ENCODE measurements at places on chromosomes 2 and 18.

- peak; percentile 24 for DNase-seq
These were observed 3.1 kb upstream of the MATN3 start for GRCh38 chr2:20015482-20016083.

DNA sequence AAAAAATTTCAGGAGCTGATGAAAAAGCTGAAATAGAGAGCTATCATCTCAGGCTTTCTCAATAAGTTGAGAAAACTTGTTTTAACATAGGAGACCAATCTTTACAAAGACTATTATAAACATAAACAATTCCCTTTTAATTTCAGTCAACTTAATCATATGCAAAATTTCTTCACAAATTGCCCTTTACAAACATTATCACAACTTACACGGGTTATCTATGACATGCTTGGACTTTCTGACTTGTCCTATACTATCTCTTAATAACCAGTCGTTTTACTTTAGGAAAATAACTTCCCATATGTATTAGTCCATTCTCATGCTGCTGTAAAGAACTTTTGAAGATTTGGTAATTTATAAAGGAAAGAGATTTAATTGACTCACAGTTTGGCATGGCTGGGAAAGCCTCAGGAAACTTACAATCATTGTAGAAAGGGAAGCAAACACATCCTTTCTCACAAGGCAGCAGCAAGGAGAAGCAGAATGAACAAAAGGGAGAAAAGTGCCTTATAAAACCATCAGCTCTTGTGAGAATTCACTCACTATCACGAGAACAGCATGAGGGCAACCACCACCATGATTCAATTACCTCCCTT, 1583.7 kb upstream of the CELF4 start:
- no peak for DNase-seq

- DNase-seq = no peak
These were observed 3.9 kb upstream of the TMEM163 start for GRCh38 chr2:134722728-134723127.

DNA sequence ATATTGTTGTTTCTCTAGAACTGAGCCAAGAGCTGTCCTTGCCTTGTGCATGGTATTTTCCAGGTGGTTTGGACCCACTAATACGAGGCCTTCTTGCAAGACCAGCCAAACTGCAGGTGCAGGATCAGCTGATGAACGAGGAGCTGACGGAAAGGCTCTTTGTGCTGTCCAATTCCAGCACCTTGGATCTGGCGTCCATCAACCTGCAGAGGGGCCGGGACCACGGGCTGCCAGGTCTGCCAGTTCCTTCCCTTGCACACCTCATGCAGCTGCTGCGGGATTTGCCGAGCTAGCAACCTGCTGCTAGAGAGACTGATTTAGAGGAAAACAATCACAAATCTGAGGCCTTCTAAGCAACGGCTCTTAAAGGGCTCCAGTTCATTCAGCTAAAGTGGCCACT, 74.5 kb downstream of the TPO start:
- DNase-seq = no peak

DNA sequence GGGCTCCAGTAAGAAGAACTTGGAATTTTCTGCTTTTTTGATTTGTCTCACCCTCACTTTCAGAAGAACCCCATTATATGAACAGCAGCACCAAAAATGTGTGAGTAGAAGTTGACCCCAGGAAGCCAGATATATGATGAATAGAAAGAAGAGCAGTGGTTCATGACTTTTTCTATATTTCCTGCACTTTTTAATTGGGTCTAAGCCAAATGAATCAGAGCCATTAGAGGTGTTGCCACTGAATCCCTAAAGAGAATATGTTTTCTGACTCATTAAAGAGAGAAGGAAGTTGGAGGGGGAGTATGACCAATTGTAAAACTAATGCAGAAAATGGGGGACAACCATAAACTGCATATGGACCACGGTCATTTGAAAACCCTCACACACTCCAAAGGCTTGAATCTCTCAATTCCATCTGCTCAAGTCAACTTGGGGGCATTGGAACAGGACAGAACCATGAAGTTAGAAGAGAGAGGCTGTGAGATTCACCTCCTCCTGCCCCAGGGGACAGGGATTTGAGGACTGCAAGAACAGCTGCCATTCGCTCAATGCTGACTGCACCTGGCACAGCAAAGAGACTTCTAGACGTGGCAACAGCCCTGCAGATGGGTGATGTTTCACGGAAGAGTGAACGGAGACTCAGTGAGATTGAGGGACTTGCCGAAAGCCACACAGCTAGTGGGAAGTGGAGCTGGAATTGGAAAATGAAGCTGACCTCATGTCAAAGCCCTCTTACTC, 3.0 kb downstream of the DAPL1 start:
- no peak for DNase-seq

DNA sequence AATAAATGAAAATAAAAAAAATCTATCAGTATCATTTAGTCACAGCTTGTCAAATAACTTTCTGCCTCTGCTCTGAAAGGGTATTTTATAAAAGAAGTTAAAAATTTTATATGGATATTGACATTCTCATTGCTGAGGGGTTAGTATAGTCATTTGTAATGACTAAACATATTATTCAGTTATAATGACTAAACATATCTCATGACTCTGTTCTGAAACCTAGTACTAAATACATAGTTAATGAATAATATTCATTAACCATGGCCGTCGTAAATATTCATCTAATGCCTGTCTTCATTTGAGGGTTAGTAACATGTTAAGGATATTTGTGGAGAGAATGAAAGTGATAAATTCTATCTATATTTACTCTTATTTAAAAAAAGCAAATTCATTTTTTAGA, 69.1 kb upstream of the MAP4K3 start:
- no peak for DNase-seq

DNA sequence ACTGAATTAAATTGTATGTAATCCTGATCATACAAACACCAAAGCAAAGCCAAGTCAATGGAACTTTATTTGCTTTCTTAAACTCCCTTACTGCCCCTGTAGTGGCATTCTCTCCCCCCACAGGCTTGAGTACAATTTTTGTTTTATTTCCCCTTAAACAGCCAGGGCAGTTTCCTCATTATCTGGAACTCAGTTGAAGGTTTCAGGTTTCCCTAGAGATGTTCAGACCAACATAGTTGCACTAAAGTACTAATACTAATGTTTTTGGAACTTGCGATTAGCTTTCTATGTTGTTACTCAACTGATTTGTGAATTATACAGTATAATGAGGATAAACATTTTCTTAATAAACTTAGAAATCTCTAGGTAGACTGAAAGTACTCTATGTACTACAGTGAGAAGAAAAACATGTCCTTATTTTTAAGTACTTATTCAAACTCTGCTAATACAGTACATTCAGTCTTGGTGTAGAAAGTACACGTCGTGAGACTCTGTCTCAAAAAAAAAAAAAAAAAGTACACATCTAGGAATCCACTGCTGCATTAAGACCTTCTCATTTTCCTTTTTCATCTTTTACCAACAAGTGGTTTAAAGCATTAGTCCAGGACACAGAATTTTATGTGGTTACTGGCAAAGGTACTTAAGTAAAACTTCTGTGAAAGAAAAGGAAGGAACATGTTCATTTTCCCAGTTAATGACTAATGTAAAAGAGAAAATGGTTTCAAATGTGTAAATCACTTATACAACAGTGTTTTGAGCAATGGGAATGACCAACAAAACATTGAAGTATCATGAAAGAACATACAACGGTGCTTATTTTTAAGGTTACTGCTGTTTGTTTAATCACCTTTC, 209.5 kb upstream of the SMAD7 start:
- no peak for DNase-seq
